ENCODE measurements at places on chromosomes 2 and 18.

DNA sequence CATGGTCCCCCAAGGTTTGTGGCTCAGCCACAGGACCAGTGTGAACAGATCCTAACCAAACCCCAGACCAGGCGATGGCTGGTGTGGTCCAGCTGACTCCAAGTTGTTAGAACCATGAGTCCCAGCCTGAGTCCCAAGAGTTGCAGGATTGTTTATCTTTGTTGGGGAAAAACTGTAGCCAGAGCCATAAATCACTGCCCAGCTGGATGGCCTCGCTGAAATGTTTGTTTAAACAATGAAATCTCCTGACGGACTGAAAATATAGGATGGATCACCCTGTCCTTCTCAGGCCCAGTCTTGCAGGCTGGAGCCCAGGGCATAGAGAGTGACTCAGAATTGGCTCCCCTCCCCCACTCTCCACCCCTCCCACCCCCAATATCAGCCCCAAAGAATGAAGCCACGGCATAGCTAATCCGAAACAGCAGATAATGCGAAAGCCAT is 36.4 kb downstream of the PKDCC start:
- DNase-seq = no peak

GRCh38 chr2:9087121-9087681 is 83.7 kb upstream of the MBOAT2 start:
- no peak for DNase-seq

DNA sequence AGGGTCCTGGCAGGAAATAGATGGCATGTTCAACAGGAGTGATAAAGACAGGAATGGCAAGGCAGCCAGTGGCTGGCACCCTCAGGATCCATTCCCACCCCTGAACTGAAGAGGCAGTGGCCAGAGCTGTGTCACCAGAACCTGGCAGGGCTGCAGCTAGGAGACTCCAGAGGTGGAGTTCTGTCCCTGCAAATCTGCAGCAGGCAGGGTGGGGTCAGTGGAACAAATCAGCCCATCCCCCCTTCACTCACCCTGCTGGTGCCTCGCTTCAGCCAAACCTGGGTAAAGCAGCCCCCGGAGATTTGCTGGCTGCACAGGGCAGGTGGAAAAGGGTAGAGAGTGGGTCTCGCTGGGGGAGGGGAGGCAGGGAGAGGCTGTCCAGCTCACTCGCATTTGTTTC is 12.7 kb downstream of the INPP5D start:
- DNase-seq = no peak

DNA sequence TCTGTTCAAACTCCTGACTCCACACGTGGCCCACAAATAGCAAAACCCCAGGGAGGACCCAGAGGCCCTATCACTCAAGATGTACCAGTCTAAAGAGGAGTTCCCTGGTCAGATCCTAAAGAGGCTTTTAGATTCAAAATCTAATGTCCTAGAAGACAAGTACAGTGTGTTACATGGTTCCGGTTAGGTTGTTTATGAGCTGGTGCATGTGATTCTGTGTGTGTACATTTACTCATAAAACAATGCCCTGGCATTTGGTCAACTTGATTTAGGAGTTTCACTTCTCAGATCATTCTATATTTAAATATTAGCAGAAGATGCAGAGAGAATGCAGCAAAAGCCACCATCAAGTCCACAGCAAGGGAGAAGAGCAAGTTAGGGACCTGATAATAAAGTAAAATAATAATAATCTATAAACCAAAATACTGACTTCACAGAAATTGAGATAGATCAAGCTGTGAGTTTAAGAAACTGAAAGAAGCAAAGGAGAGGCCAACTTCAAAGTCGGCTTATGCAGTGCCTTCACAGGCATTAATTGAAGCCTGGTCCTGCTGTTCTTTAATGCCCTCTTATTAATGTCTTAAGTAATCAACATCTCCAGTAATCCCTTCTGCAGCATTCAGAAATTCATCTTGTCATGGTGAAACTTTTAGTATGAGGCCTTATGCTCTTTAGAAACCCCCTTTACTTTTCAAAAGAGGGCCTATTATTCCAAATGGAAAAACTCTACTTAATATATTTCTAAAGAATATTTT is 4.2 kb upstream of the AP1S3 start:
- DNase-seq = no peak

DNA sequence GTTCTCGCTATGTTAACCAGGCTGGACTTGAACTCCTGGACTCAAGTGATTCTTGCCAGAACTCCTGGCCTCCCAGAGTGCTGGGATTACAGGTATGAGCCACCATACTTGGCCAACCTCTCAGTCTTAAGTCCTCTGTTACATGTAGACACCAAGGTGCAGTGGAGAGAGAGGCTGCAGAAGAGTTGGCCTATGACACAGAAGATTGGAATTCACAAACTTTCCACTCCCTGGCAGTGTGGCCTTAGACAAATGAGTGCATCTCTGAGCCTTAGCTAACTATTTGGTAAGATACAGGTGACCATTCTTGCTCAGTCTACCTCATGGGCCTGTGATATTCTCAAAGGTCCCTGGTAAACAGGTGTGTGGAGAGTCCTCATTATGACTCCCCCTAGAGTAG is 159.7 kb downstream of the MYCN start:
- DNase-seq = no peak

- DNase-seq = peak; percentile 77
Observed at GRCh38 chr2:112706170-112706664, 14.6 kb upstream of the NT5DC4 start.

GRCh38 chr2:190911813-190912212 is 31.2 kb downstream of the GLS start:
- no peak for DNase-seq

- DNase-seq = peak; percentile 77
Observed at GRCh38 chr2:60899230-60899891, 18.0 kb downstream of the REL start.

- peak; percentile 72 for DNase-seq
Observed at GRCh38 chr2:68385220-68385906, 20.3 kb downstream of the PLEK start.

DNA sequence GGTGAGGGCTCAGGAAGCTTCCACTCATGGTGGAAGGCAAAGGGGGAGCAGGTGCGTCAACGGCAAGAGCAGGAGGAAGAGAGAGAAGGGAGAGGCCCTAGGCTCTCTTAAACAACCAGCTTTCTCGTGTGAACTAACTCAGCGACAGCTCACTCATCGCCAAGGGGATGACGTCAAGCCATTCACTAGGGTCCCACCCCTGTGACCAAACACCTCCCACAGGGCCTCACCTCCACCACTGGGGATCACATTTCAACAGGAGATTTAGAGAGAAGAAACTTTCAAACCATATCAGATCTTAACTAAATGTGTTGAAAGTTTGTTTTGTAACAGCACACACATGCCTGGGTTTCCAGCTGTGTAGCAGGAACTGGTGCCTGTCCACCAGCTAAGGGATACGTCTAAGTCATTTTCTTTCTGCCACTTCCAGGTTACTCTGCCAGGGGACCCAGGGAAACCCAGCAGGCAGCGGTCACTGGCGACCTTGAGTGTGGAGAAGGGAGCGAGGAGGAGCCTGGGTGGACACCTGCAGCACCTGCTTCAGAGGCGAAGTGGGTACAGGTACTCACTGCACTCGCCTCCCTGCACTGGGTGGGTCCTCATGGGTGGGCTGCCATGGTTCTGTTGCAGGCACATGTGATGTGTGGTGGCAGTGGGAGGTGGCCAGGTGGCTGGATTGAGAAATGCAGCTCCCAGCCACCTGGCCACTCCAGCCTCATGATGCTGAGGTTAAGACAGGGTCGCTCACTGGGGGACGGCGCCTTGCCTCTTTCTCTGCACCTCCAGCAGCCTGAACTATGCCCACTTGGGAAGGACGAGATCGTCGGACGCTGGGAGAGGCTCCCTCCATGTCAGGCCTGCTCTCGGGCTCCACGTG is 8.4 kb upstream of the GPC1 start:
- DNase-seq = peak; percentile 30

GRCh38 chr2:69766014-69766413 is 24.1 kb downstream of the ANXA4 start:
- no peak for DNase-seq

GRCh38 chr2:88058191-88058590 is 2.6 kb upstream of the KRCC1 start:
- no peak for DNase-seq

DNA sequence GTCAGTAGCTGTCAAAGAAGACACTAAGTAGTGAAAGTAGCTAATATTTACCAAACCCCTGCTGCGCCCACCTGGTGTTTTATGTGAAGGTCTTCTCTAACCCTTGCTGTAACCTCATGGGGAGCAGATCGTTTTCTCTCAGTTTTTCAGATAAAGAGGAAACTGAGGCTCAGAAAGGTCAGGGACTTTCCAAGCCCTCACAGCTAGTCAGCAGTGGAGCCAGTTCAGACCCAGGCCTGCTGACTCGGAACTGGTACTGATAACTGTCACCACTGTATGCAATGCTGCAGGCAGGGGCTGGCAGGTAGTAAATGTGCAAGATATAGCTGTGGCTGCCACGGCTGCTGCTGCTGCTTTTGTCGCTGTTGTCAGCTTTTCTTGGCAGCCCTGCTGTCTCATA is 69.1 kb downstream of the LRRFIP1 start:
- peak; percentile 74 for DNase-seq

DNA sequence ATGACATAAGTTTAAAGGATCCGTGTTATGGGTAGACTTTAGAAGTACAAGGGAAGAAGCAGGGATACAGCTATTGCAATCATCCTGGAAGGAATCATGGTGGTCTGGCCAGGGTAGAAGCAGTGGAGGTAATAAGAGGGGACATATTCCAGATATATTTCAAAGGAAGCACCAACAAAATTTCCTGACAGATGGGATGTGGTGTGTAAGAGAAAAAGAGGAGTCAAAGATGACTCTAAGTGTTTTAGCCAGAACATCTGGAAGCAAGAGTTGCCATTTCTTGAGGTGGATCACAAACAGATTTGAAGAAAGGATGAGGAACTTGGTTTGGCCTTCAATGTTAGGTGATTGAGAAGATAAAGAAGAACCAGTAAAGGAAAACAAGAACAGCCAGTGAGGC is 133.1 kb upstream of the CTAGE1 start:
- no peak for DNase-seq

DNA sequence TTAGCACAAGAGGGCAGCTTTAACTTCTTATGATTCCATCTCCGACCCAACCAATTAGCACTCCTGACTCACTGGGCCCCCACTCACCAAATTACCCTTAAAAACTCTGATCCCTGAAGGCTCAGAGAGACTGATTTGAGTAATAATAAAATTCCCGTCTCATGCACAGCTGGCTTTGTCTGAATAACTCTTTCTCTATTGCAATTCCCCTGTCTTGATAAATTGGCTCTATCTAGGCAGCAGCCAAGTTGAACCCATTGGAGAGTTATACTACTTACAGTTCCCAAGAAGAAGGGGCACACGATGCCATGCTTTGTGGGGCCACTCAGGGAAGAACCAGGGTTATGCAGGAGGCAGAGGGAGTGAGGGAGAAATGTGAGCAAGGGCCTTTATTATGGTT is 632.8 kb downstream of the TSN start:
- DNase-seq = no peak
